ENCODE measurements at places on chromosomes 3 and 15.
A peak's percentile ranks its signal among the peaks of the same experiment; 100 is the strongest.

GRCh38 chr15:68817304-68818065 lies 3.2 kb downstream of the ANP32A start:
- peak; percentile 72 for DNase-seq

DNA sequence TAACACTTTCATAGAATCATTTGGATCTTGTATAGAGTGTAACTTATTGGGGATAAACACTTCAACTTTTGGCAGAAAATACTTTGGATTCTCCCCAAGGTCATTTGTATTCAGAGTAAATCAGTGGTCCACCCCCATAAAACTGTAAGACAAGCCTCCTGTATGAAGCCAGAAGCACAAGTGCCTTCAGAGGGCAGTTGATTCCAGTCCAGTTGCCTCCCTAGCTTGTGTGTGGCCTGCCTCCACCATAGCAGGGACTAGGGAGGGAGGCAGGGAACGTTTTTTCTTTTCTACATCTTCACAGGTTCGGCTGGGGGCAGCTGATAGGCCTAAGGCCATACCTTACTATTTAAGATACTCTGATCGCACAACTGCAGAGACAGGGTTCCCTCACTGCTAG lies 11.6 kb downstream of the GORASP1 start:
- no peak for DNase-seq

DNA sequence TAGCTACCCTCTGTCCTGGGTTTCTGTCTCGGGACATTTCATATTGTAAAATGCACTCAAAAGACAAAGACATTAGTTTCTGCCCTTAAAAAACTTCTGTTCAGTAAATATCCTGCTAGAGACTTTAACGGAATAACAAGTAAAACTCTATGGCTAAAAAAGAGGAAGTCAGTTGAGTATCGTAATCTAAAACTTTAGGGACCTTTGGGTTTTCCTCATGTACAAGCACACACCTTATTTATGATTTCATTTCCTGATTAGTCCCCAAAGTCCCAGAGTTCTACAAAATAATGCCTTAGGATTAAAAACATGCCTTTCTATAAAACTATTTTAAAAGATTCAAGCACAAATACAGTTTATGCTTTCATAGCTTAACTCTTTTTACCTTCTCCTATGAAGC lies 585.9 kb downstream of the UNC13C start:
- DNase-seq, result no peak

- DNase-seq, result no peak
Measured at GRCh38 chr3:75192146-75192616, 471.9 kb upstream of the FRG2C start.

DNA sequence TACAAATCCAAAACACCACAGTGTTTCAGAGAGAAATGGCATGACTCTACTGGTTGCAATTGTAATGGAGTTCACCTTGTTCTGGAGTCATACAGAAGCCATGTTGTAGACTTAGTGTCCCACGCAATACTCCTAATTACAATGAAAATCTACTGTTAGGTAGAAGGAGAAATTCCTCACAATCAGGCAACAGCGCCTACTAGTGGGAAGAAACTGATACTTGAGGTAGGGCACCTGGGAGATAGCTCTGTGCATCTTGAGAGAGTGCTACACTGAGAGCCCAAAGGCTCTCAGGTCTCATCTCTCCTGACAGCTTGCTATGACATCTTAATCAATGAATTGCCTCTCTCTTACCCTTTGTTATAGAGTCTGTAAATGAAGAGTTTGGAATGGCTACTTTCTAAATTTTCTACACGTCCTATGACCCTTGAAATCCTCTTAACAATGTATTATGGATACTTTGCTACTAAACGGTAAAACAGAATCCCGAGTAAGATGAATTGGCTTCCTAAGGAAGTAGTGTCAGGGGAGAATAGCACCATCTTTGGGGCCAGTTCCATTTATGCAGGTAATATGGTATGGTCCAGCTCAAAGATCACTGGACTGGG lies 422.7 kb upstream of the TPRG1 start:
- no peak for DNase-seq

Measured in putamen (tissue), 1 donor.